ENCODE measurements at places on chromosomes 12 and 14. TPM values are rescaled to one million over a fixed set of nuclear protein-coding genes. Genes with fewer than 3 reads are reported as not detected.

DNA sequence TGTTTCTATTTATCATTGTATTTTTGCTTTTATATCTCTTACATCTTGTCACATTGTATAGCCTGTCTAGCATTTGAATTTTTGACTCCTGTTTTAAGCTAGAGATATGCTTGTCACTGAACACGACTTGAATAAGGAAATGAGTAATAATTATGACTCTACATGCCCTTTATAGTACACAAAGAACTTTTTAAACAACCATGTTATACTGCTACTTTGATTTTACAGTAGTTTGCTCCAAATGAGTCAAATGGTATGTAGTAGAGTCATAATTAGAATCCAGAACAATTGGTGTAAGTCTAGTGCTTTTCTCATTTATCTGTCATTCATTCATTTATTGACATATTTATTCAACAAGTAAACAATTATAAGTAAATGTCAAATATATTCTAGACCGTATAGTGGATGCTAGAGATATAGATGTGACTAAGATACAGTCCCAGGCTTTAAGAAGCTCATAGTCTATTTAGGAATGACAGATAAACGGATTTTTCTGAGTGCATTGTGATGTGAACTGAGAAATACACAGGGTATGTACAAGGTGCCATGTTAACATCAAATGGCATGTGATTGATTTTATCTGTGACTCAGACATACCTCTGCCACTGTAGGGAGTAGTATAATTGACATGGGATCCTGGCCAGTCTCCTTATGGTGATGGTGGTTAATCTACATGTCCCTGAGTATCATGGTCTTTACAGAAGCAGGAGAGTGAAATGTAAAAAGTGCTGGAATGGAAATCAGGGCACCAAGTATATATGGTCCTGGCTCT is 799.7 kb downstream of the DIO2 start:
- DNase-seq = no peak

TMCC3 gene
- total RNA-seq = 6.1 TPM

KLRC1 gene
- 0.95 TPM for total RNA-seq

DTX1 gene
- 4.1 TPM for total RNA-seq

GRCh38 chr14:49768301-49769121 is 558 bp downstream of the KLHDC2 start:
- peak; percentile 64 for DNase-seq

GRCh38 chr14:89509891-89510290 is 92.9 kb upstream of the FOXN3 start:
- DNase-seq = no peak

DNA sequence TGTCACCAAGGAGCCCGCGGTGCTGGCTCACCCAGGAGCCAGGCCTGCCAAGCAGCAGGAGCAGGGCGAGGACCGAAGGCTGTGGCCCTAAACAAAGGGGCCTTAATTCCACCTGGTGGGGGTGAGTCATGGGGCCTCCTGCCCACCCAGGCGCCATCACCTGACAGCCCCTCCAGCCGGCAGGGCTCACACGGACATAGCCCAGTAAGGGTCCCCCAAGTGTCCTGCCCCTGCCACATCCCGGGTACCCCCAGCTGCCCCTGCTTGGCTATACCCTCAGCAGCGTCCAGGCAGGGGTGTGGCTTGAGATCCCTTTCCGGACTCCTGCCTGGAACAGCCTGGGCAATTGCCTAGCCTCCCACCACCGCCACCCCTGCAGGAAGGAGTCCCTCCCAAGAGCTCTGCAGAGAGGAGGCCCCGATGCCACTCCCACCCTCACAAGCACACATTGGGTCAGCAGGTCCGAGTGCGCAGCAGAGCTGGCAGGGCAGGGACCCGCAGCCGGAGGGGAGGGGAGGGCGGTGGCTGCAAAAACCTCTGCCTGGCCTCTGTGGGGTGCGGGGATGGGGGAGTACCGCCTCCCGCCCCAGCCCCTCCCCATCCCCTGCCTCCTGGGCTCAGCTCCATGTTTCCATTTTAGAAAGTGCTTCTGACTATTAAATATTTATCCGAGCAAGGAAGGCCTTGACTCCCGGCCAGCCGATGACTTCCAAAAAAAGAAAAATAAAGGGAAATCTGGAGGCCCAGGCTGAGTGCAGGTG is 4.6 kb downstream of the AHNAK2 start:
- no peak for DNase-seq

Measured in mucosa of gallbladder (tissue), 1 donor.